ENCODE measurements at places on chromosomes 6 and 20.

DNA sequence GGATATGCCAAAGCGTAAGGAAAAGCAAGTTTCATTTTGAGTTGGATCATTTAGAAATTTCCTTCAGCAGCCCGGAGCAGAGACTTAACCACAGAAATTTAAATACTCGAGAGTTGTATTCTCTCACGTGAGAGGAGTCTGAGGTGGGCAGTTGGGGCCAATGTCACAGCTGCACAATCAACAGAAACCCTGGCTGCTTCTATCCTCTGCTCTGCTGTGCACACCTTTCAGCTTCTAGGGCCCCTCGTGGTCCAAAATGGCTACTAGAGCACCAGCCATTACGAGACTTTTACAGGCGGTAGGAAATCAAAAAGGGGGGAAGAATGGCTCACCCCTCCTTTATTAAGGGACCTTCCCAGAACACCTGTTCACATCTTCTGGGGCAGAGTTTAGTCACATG is 153.9 kb downstream of the TAF4 start:
- DNase-seq, result no peak

GRCh38 chr6:13098793-13099570 is 229.4 kb downstream of the TBC1D7 start:
- no peak for DNase-seq

DNA sequence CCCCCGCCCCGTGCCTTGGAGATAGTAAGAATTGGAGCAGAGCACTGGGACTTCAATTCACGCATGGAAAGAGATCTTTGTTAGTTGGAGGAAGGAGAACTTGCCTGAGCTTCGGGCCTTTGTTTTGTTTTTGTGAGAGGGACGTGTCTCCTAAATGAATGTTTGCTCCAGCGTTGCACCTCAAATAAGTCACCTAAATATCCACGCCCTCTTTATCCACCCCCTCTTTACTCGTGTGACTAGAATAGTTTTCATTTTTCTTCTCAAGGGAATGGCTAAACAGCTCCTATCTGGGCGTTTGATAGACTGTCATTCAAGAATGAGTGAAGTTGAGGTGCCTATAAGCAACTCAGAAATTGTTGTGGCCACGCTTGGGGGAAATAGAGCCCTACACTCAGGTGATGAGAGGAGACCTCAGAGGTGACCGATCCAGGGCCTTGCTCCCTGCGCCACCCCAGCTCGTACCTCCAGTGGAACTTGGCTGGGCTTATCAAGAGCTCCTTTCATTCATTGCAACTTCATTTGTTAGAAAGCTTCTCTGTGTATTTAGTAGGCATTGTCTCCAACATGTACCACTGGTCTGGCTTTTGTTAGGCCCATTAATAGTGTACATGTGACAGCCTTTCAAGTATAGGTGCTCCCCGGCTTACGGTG is 861 bp downstream of the PCMTD2 start:
- no peak for DNase-seq

DNA sequence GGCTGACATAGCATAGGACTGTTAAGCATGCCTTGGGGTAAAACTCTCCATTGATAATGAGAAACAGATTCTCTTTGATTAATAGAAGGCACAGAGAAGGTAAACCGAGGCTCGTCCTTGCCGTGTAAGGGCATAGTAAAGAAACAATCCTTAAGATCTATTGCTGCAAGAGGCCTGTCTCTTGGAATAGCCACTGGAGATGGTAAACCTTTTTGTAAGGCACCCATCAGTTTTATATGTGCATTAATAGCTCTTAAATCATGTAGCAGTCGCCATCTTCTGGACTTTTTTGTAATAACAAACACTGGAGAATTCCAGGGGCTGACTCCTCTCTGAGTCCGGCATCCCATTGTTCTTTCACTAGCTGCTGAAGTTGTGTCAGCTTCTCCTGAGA is 8.4 kb upstream of the ABHD12 start:
- DNase-seq, result no peak

DNA sequence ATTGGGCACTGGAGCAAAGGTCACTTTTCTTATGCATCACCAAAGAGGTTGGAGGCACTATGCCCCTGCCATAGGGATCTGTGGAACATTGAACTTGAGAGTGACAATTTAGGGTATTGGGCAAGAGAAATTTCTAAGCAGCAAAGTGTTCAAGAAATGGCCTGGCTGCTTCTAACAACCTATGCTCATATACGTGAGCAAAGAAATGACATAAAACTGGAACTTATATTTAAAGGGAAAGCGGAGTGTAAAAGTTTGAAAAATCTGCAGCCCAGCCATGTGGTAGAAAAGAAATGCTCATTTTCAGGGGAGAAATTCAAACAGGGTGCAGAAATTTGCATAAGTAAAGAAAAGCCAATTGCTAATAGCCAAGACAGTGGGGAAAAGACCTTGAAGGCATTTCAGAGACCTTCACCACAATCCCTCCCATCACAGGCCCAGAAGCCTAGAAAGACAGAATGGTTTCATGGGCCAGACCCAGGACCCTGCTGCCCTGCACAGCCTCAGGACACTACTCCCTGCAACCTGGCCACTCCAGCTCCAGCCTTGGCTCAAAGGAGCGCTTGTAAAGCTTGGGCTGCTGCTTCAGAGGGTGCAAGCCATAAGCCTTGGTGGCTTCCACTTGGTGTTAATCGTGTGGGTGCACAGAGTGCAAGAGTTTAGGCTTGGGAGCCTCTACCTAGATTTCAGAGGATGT is 24.4 kb downstream of the NCR2 start:
- DNase-seq, result no peak

GRCh38 chr6:54706844-54707605 is 139.5 kb upstream of the FAM83B start:
- DNase-seq, result no peak

- DNase-seq, result no peak
These were observed 18.2 kb upstream of the MYB start for GRCh38 chr6:135162678-135163439.

DNA sequence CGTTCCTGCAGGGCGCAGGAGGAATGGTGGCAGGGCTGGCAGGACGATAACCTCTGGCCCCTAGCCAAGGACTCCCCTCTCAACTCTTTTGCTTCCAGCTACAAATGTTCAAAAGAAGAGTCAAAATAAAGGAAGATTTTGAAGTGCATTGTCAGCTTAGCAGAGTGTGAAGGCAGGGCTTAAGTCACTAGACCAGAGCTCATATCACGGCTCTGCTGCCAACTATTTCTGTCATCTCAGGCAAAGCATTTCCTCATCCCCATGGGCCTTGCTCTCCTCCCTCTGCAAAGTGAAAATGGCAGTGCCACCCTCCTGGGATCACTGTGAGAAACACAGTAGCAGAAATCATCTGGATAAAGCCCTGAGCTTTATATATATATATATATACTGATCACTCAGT is 36.7 kb downstream of the CFAP61 start:
- DNase-seq, result no peak

- DNase-seq, result no peak
These were observed 269.9 kb downstream of the PTPRK start for GRCh38 chr6:128250370-128251070.

GRCh38 chr6:33980176-33981175 is 165.4 kb downstream of the GRM4 start:
- DNase-seq, result no peak

DNA sequence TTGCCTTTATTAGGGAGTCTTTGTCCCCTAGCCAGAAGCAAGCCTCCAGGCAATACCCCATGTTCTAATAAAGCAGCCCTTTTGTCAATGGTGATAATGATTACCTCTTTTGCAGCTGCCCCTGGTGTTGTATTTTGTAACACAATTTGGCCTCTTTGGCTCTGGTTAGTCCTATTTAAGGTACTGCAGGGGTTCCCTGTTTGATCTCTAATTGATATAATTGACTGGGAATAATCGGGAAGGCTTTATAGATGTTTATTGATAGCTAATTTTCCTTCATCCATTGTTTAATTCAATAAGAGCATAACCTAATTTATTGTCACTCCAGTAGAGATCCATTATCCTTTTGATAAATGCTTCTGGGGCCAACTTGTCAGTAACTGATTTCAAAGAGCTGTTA is 537.2 kb downstream of the PKHD1 start:
- DNase-seq, result no peak

DNA sequence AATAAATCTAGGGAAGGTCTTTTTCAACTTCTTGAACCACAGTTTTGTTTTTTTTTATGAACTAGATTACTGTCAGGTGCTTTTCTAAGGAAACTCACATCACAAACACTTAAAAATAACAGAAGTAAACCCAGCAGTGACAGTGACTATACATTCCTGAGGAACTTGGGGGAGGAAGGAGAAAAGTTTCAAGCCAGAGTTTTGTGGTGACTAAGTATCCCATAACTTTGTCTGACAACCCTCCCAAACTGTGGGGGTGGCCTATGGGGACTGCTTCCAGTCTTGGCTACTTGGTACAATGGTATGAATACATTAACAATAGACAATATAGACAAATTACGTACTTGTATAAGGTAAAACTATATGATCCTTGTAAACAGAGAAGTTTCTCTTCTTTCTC is 202.5 kb upstream of the MAN1A1 start:
- DNase-seq, result no peak

DNA sequence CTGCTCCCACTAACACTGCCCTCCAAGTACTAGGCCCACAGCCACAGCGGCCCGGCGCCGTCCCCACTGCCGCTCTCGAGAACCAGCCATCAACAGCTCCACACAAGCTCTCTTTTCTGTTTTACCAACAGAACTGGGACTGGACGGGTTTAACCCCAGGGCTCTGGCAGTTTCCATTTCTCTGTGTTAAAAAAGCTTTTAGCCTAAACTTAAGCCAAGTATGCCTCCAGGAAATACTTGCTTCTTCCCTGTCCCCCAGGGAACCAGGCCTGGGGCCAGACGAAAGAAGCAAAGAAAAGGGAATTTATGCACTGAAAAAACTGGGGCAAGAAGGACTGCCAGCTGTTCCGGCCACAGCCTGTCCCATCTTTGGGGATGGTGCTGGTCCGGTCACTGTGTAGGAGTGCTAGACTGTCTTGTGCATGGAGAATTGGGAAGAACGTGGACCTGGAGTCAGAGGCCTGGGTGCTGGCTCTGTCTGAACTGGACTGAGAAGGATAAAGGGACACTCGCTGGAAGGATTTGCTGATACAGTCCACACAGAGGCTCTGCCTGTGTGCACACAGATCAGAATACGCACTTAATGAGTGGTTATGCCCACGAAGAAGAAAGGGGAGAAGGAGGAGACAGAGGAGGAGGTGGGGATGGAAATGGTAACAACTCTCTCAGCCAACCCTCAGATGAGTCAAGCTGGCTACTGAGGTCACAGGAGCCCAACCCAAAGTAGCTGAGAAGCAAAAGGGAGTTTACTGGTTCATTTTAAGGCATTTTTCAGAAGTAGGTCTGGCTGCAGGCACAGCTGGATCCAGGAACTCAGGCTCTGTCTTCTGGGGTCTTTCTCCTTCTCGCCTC is 254.4 kb upstream of the PMEPA1 start:
- DNase-seq, result no peak

GRCh38 chr6:56168596-56168995 is 78.8 kb downstream of the COL21A1 start:
- no peak for DNase-seq

GRCh38 chr6:11711984-11712711 is 66.5 kb downstream of the ADTRP start:
- DNase-seq, result no peak
